ENCODE measurements at places on chromosomes 1 and 21.

DNA sequence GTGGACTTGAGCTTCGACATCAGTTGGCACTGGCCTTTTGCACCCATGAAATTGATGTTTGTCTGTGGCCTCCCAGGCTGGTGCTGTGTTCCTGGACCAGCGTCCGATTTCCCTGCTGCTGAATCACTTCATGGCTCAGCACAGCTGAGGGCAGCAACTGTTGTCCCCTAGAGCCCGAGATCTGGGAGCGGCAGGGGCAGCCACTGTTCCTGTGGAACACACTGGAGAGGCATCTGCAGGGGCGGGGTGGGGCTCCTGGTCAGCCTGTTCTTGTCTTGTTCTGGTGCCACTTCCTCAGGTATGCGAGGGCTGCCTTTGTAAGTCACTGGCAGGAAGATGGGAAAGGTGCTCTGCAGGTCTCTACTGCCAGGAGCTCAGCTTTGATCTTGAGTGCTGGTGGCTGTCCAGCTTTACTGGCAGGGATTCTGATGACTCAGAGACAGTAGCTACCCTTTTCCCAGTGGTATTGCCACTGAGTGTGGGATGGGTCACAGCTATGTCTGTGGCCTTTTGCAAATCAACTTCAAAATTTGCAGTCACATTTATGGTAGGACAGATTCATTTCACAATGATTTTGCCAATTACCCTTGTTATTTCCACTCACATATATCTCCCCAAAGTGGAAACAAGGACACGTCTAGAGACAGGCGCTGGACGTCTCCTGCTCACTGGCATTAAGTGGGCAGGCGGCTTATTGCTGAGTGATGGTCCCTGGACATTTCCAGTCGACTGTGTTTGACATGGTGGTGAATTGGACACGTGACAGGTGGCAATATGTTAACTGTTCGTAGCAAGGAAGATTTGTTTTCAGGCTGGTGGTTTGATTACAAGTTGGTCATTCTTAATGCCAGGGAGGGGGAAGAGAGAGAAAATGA is 15.3 kb downstream of the AGPAT3 start:
- DNase-seq: no peak

DNA sequence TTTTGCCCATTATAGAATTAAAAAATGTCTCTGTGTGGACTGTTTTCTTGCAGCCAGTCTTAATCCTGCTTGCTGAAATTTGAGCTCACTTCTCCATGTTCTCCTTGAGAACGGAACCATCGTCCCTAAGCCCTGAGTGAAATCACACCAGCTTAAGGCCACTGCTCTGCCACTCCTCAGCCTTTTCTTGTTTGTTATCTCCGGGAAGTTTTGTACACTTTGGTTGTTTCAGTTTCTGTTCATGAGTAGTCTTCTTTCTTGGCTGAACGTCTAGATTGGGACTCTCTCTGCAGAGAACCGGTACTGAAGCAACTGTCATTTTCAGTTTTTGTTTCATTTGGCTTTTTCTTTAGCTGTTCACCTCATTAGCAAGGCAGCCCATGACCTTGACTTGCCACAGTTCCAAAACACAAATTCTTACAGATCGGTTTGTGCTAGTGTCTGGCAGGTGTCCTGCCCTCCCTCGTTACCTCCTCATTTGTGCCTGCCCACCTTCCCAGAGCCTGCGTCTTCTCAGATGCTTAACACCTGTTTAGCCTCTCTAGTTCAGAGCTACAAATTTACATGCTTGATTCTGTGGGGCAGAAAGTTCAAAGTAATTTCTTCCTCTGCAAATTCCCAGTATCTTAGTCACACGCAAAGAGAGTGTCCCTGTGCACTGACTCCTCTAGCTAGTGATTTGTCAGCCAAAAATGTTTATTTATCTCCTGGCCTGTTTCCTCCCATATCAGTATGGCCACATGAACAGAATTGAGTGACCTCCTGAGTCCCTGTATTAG is 12.4 kb downstream of the PSEN2 start:
- DNase-seq: no peak

DNA sequence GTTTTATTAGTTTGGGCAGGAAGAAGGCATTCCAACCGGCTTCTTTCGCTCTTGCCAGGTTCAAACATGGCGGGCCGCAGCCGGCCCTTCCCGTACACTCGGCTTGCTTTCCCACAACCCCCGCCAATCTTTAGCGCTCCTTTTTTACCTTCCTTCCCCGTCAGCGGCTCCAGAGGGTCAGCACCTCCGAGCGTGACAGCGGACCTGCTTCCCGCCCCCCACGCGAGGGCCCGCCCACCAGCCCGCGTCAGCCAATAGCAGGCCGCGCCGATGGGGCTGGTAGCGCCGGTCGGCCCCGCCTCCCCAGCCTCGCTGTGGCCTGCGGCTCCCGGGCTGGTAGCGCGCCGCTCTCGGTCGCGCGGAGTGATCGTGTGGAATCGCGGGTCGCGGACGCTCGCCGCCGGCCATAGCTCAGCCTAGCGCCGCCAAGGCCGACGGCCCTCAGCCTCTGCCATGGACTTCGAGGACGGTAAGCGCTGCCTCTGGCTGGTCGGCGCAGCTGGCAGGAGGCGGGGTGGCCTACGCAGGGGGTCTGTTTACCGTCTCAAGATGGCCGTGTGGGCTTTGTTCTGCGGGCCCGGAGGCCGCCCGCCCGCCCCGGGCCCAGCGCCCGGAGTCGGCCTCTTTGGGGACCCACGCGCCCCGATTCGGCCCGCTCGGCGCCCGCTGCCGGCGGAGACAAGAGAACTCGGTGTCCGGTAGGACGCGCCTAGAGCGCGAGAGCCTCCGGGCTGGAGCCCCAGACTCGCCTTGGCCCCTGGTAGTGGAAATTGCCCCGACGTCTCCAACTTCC is at the start of gene ZNF326:
Gene ZNF326 (plus strand): TSS at position 306 of the 793 bp plus-strand sequence. CDS start 148 bp downstream, at position 454.
- DNase-seq: peak; percentile 43

DNA sequence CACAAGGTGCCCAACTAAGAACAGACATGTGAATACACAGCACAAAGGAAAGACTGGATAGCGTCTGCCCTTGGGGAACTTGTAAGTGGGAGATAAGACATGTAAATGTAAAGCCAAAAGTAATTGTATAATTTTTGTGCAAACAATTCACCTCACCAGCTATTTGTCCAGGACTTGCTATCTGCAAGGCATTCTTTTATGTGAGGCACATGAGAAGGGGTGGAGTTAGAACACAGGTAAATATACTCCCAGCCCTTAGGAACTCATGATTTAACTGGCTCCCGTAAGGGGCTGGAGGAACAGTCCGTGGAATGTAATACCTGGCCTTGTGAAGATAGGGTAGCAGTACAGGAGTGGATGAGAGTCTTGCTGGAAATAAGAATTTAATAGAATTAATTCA is 61.3 kb downstream of the CDK18 start:
- no peak for DNase-seq

GRCh38 chr1:29249170-29249691 is 12.9 kb downstream of the PTPRU start:
- DNase-seq: no peak

- no peak for DNase-seq
Measured at GRCh38 chr1:201597551-201598230, 58.8 kb downstream of the NAV1 start.

- DNase-seq: no peak
Measured at GRCh38 chr1:186093437-186093836, 281.6 kb downstream of the TPR start.

DNA sequence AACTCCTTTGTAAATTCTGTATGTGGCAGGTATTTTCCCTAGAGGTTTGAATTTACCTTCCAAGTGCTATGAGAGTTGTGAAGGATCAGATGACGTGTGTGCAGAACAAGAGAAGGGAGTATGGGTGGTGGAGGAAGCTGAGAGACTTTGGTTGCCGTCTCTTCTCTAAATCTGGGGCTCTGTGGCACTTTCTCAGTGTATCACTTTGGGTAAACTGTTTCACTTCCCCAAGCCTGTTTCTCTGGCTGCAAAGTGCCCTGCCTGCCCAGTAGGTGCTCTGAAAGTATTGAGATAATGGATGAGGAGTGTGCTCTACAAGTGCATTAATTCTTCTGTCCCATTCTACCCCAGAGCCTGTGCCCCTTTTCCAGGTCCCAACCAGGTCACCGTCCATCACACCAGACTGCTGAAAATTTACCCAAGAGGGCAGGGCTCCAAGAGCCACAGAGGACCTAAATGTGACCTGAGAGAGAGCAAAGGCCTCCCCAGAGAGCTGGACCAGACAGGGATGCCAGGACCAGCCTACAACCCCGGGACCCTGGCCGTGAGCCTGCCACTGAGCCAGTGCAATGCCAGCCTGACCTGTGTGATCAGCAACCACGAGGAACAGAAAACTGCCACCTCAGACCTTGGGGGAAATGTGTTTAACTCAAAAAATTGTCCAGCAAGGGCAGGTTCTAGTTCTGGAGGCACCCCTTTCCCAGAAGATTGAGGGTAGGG is 131.6 kb upstream of the ETV3 start:
- no peak for DNase-seq

DNA sequence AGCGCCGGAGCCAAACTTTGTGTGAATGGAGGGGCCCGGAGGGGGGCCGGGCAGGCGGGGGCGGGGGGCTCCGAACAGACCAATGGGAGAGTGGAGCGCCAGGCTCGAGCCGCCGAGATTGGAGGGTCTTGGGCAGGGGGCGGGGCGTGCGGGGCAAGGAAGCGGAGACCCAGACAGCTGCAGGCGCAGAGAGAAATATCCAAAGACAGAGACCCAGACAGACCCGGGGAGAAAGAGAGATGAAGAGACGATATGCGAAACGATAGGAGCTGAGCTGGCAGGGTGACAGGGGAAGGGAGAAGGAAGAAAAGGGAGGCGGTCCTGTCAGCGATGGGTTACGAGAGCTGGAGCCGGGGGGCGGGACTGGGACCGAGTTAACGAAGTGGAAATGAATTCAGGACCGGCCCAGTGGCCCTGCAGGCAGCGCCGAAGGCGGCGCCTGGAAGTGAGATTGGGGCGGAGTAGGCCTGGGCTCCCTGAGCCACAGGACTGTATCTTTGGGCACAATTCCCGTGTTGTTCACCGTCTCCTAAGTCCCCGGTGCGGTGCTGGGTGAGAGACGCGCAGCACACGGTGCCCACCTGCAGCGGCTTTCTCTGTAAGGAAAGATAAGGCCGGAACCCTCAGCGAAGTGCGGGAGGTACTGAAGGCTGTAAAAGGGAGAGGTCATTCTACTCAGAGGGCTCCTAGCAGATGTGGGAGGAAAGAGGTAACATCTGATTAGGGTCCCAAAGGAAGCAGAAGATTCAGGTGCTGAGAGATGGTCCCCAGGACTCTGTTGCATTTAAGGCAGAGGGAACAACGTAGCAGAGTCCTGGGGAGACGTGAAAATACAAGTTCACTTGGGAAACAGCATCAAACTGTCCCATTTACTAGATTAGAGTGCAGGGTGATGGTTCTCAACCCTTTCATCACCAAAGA is 543 bp upstream of the KCNJ10 start:
- DNase-seq: no peak

- no peak for DNase-seq
Measured at GRCh38 chr21:25175938-25176337, 431.3 kb downstream of the MRPL39 start.

DNA sequence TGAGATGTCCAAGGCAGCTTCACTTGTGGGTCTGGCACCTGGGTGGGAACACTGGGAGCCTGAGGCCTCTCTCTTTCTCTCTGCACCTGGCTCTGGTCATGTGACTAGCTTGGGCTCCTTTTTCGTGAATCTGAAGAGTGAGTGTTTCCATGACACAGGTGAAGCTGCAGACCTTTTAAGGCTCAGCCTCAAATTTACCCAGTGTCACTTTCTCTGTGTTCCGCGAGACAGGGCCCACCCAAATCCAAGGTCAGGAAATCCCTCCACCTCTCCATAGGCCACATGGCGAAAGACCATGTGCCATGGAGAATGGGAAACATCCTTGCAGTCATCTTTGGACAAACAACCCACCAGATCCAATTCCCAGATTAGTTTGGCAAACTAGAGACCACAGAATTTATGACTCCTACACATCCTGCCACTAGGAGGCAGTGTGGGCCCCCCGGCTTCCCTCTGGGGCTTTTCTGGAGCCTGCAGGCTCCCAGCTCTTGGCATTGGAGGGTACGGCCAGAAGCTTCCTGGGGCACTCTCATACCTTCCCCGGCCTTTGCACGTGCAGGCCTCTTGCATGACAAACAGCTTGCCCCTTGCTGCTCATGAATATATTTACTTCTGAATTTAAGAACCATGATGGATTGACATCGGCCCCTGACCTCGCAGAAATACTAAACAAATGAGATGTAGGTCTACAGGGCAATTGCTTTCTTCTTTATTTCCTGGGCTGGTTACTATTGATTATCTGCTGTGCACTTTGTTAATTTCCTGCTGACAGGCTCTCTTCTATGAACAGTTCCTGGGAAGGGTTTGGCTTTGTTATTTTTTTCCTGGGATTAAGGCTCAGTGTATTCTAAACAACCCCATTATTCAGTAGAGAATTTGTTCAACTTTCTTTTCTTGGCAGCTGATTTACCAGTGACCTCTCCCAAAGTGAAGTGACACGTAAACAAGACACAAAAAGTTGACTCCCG is 180.7 kb downstream of the KAZN start:
- no peak for DNase-seq

DNA sequence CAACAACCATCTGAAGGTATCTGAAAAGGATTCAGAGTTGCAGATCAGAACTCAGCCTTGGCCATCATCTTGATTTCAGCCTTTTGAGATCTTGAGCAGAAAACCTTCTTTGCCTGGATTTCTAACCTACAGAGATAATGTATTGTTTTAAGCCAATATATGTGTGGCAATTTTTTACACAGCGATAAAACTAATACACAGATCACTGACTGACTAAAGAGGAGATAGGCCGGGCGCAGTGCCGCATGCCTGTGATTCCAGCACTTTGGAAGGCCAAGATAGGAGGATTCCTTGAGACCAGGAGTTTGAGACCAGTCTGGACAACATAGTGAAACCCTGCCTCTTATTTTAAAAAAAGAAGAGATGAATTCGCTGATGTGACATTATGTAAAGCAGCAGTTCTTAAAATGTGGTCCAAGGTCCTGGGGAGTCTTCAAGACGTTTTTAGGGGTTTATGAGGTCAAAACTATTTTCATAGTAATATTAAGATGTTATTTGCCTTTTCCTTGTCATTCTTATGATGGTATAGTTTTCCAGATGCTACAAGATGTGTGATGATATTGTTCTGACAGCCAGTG is 50.1 kb upstream of the CNN3 start:
- no peak for DNase-seq

GRCh38 chr1:174794861-174795260 is 204.9 kb upstream of the CACYBP start:
- DNase-seq: no peak

DNA sequence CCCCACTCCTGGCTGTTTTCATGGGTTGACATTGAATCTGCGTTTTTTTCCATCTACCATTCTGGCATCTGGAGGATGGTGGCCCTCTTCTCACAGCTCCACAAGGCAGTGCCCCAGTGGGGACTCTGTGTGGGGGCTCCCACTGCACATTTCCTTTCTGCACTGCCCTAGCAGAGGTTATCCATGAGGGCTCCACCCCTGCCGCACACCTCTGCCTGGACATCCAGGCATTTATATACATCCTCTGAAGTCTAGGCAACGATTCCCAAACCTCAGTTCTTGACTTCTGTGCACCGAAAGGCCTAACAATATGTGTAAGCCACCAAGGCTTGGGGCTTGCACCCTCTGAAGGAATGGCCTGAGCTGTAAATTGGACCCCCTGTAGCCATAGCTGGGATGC is 147.9 kb upstream of the FMN2 start:
- no peak for DNase-seq

Data from cortex of kidney (tissue), 1 donor.